ENCODE measurements at places on chromosomes 7 and 10.

DNA sequence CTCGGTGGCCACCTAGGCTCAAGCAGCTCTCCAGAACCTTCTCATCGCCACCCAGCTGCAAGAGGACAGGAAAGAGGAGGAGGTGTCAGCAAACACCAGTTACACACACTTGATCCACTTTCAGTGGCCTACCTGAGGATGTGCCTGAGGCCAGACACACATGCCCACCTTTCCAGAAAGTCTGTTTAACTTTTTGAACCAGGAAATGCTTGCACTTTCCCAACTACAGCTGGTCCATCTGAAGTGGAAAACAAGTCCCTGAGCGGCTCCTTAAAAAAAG, 15.7 kb upstream of the CYREN start:
- DNase-seq = no peak

DNA sequence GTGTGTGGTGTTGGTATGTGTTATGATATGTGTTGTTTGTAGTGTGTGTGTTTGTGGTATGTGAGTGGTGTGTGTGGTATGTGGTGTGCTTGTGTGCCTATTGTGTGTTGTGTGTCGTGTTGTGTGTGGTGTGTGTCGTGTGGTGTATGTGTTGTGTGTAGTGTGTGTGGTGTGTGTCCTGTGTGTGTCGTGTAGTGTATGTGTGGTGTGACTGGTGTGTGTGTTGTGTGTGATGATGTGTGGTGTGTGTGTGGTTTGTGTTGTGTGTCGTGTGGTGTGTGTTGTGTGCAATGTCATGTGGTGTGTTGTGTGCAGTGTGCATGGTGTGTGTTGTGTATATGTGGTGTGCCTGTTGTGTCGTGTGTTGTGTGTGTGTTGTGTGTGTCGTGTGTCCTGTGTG, 144.6 kb downstream of the DNAJB6 start:
- no peak for DNase-seq

DNA sequence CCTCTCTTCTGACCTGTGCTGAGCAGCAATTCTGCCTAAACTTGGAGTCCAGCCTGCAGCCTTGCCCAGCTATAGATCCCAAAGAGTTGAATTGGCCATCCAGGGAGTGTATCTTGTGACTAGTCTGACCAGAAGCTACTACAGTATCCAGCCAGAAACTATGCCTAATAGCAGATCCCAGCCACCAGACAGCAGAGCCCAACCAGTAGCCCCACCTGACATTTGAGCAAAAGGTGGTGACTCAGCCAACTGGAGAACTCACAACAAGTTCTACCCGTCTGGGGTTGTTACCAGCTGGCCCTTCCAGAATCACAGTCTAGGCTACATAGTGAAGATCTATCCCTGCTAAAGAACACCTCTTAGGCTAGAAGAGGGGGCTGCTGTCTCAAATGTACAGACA, 315.0 kb downstream of the CRPPA start:
- no peak for DNase-seq

- no peak for DNase-seq
Measured at GRCh38 chr7:136956232-136956631, 87.8 kb downstream of the CHRM2 start.

DNA sequence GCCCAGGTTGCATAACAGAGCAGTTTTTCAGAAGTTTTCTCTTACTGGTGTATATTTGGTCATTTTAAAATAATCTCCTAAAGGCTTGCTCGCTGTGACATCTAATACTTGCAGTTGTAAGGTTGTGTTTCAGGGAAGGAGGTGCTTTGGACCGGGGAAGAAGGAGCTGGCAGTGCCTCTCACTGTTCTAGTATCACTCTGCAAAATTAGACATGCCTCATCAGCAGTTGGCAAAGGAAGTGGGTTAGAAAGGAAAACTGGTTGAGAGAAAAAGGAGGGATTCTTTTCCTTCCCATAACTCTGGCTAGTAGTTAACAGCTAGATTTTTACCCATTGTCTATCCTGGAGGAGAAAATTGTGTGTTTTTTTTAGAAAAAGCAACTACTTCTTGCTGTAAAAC, 34.8 kb downstream of the CUL1 start:
- DNase-seq = no peak

- no peak for DNase-seq
Measured at GRCh38 chr10:79107736-79108264, 39.0 kb downstream of the ZMIZ1 start.

DNA sequence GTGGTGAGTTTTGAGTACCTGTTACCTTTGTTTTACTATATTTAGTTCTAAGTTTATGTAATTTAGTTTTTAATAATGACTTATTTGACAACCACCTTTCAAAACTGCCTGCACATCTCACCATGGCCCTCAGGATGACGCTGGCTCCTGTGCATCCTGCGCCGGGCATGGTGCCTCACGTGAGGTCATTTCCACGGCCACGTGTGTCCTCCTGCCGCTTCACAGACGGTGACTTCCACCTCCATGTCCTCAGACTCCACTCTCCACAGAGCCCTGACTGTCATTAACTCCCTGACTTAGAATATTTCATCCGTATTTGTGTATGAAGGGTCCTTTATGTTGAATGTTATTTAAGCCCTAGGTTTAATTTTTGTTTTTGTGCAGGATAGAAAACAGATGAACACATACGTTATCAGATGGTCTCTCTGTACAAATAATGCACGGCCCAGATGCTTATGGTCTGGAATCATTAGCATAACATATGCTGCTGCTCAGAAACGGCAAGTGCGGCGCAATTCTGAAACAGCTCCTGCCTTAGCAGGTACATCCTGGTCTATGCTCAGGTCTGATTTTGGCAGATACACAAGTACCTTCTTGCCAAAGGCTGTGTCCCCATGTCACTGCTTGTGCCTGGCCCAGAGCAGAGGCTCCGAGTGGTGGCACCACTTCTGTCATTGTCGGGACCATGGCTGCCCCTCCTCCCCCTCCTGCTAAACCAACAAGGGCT, 155.8 kb downstream of the WDR37 start:
- DNase-seq = no peak

GRCh38 chr7:74503061-74503460, 49.4 kb downstream of the GTF2IRD1 start:
- DNase-seq = no peak

DNA sequence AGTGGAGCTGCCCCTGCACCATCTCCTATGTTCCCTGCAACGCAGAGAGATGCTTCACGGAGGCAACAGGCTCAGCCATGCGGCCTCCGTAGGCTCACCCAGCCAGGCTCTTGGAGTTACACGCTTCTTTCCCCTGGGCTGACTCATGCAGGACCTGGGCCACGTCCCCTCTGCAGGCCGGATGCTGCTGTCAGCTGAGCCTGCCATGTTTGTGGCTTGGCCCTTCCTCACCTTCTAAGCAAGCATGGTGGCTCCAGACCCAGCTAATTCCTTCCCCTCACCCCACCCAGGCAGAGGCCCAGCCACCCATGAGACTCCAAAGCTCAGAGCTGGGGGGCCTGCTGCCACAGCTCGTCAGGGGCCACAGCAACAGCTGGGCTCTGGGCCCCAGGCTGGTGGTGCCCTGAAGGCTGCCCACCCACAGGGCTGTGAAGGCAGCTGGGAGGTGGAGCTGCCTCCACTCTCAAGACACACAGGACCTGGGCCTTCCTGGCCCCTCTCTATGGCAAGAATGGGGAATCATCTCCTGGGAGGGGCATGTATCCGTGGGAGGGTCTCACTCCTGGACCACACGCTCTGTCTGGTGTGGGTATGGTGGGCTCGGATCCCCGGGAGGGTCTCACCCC, 219.6 kb downstream of the ELFN1 start:
- no peak for DNase-seq

DNA sequence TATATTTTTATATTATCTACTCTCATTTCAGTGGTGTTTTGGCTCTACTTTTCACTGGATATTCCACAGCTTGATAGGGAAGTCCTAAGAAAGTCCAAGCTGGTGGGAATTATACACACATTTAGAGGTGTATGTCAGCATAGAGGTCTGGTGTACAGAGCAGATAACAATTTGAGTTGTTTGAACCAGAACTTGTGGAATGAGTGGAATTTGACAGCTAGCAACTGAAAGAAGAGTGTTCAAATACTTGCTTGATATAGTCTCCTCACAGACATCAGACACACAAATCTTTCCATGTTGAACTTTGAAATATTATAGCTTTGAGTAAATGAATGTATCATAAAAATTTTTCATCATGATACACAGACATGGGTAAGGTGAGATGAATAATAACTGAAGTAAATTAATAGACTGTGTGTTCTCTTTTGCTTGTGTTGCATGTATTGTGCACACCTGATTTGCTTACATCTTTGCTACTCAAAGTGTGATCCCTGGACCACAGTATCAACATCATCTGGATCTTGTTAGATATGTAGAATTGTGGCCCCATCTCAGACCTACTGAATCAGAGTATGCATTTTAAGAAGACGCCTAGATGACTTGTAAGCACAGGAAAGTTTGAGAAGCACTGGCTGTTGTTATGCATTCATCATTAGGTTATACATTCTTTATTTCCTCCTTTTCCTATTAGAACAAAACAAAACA, 91.5 kb downstream of the ABCA13 start:
- DNase-seq = no peak

DNA sequence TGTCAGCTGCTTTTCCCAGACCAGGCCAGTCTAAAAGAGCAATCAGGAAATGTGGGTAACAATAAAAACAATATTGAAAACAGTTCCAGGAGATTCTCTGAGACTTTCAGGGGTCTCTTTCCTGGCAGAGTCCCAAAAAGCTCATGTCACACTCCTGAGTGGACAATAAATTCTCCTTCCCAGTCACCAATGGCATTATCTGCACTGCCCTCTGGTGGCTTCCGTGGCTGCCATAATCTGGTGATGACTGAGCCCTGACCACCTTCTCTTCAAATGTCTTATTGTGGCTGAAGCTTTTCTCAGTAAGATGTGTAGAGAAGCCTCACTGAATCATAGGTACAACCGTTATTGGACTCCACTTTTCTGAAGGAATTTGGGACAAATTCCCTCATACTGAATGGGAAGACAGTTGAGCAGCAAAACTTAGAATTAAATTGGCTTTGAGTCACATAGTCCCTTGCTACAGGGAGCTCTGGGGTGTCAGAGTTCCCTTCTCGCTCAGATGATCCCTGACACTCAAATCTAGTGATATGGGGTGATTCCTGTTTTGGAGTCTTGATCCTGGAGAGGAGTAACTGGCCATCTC, 24.4 kb upstream of the ASAH2 start:
- no peak for DNase-seq

DNA sequence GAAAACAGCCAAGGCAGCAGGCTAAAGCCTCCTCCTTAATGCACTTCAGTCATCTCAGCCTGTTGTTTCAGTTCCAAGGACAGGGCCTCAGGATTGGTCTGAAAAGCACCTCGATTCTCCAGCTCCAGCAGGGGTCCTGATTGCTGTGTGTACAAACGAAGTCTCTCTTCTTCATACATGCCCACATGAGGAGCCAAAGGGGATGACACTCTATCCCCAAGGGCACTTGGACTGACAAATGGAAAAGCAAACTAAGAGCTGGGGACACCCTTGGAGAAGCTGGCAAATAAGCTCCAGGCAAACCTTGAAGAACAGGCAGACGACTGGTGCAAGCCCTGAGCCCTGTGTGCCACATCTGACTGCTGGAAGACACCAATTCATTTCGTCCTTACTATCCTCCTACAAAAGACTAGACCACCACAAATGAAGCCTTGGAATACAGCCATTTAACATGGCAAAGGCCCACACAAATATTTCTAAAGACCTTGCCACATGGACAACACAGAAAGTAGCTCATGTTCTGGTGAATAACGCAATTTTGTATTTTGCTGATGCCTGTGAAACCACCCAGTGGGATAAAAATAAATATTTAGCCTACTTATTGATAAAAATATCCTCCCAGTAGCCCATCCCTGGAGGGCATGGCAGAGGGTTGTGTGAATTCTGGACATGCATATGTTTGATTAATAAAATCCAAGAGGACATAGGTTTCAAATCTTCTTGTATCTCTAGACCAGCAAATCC, 61.9 kb downstream of the PARD3 start:
- DNase-seq = no peak

DNA sequence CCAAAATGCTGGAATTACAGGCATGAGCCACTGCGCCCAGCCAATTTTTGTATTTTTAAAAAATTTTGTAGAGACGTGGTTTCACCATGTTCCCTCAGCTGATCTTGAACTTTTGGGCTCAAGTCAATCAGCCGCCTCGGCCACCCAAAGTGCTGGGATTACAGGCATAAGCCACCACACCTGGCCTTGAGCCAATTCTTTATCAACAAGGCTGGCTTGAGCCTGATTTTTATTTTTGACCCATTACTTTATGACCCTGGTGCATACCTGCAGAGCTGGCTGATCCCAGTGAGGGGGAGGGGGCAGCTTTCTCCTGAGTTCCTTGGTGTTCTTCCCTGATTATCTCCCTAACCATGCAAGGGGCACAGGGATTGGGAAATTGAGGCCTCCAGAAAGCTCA, 15.8 kb upstream of the CPA1 start:
- no peak for DNase-seq

- DNase-seq = no peak
Measured at GRCh38 chr7:75955331-75955955, 39.0 kb downstream of the TMEM120A start.

GRCh38 chr7:332646-333392, 42.8 kb downstream of the FOXL3 start:
- peak; percentile 73 for DNase-seq

Measured in effector memory CD4-positive, alpha-beta T cell (primary cell).